ENCODE measurements at places on chromosomes 16 and 17.
A peak's percentile ranks its signal among the peaks of the same experiment; 100 is the strongest.

- no peak for DNase-seq
Observed at GRCh38 chr16:64017796-64018195, 1104.1 kb downstream of the CDH11 start.

DNA sequence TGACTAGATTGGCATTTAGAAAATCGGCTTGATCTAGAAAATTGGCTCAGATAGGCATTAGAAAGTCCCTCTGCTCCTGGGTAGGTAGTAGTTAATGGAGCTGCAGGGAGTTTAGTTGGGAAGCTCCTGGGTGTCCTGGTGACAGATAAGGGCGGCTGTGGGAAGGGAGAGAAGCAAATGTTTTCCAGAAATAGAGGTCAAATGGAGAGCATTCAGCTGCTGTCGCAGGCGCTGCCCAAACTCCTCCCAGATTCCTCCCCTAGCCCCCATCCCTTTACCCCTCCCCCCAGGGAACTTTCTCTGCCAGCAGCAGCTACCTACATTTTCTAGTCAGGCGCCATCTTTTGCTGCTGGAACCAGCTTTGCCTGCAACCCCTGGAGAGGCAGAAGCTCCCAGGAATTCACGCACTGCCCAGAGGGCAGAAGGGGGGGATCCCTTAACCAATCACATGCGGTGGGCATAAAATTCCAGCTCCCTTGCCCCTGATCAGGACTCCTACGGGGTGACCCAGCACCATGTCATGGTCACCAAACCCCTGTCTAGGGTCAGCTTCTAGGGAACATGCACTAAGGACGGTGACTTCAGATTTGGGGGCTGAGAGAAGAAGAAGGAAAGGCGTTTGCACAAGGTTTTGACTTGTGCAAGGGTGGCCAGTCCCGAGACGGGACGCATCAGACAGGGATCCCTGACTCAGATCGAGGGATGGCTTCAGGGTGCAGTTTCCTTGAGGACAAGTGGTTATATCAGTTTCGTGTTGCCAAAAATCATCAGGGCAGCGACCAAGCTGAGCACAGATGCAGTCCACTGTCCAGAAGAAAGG lies 43.8 kb downstream of the SOCS1 start:
- no peak for DNase-seq

DNA sequence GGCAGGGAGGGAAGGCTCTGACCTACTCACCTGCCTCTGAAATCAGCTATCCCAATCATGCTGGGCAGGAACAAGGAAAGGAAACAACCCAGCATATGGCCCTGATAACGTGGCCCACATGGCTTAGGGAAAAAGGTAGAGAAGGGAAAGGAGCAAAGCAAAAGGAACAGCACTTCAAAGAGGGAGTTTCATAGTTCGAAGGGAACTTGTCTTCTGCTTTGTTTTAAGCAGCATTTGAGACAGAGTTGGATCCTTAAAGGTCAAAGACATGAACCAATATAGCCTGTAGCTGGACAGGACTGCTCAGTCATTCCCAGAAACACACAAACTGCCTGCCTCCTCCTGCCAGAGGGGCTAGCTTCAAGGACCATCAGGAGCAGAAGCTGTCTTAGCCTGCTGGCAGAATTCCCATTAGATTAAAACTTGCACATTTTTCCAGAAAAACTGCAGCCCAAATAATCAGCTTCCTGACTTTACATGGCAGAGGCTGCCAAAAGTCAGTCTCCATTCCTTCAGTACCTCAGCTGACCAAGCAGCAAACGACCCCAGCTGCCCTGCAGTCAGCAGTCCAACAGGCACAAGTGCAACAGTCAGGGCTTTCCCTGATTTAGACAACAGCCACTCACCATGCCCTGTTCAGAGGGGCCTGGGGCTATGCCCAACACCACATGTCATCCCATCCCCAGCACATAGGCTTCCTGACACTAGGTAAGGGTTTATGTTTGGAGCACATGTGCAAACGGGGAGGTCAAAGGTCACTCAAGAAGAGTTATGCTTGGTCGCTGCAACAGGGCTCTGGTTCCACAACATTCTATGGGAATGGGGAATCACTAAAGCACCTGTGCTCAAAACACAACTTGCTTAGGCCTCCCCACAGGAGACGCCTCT lies 32.5 kb downstream of the RANBP10 start:
- no peak for DNase-seq

DNA sequence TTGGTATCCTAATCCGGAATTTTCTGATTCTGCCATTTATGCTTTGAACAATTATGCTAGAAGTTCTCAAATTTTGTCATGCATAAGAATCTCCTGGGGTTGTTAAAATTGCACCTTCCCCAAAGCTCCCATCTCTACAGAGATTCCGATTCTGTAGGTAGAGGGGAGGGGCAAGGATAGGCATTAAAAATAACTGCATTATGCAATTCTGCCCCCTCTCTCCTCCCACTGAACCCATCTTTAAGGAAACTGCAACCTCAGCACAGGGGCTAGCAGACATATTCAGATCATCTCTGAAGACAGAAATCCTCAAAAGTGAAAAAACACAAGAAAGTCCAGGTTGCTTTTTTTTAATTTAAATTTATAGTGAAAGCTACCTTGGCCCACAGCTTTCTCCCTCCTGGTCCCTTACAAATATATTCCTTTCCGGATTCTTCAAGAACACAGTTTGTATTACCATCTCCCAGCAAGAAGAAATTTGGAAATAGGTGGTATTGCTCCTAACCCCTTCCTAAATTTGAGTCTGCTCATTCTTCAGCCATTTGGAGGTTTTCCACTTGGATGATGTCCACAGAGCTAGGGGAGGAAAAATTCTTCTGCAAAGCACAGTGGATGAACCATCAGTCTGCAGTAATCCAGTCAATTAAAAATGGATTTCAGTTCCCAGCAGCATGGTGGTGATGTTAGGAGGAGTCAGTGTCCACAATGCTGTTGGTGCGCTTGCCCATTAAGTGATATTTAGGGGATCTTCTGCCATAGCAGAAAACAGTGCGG lies 67.7 kb downstream of the RBFOX1 start:
- DNase-seq: no peak

DNA sequence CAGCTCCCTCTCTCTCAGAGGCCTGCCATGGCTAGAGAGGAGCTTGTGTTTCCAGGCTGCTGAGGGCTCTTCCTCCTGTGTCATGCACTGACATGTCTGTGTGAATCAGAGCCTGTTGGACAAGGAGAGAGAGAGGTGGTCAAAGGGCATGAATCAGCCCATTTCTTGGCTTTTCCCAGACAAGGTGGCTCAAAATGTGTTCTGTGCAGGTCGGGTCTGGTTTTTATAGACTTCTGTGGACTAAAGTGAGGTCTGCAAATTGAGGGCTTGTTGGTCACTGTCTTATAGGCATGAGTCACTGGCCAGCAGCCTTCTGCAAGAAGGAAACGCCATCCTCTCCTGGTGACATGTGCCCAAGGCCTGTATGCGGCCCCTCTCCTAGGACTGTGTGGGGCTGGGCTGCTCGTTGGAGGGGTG lies 97.9 kb downstream of the FOXL1 start:
- DNase-seq: peak; percentile 49

- DNase-seq: no peak
Observed at GRCh38 chr17:63224644-63225043, 221.5 kb downstream of the CYB561 start.

- no peak for DNase-seq
Observed at GRCh38 chr17:48471817-48472410, 41.9 kb upstream of the SKAP1 start.

DNA sequence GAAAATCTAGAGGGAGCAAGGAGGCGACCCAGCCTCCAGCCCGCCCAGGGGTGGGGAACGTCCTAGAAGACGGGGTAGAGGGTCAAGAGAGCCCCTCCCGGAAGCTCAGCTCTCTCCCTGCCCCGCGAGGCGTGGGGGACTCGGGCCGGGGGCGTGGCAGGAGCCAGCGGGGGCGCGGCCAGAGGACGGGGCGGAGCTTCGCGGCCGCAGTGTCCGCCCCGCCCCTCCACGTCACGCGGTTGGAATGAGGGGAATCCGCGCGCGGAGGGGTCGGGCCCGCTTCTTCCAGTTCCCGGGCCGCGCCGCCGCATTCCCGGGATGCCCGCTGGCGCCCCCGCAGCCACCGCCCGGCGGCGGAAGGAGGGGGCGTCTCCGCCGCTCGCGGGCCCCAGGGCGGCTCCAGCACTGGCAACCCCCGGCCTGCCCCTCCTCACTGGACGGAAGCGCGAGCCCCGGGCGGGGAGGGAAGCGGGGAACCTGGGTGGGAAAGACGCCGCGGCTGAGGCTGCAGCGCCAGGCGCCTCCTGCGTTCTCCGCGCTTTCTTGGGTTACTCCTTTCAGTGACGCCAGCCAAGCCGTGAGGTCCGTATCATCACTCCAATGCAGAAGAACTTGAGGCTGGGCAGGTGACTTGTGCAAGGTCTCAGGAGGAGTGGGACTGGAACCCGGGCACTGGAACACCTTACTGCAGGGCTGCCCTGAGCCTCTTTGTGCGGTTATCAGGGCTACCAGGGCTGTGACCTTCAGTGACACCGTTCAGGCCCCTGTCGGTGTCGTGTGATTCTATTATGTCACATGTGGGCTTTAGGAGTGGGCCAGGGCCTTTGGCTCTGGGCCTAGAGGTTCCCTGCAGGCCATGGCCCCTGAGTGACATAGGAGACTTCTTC lies 4.3 kb downstream of the MYO1C start:
- DNase-seq: peak; percentile 79

DNA sequence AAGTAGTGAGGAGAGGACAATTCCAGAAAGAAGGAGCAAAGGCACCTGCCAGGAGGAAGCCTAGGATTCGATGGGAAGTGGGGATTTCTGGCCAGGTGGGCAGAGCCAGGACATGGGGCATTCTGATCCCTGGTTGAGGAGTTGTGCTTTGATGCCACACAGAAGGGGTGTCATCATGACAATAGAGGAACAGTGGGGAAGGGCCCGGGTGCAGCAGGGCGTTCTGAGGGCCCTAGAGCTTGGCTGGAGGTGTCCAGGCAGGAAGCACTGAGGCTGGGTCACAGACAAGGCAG lies 4.3 kb downstream of the EVPLL start:
- no peak for DNase-seq

GRCh38 chr16:22677024-22677830 lies 136.7 kb upstream of the HS3ST2 start:
- no peak for DNase-seq

GRCh38 chr17:31416503-31416923 lies 25.0 kb downstream of the RAB11FIP4 start:
- DNase-seq: no peak

DNA sequence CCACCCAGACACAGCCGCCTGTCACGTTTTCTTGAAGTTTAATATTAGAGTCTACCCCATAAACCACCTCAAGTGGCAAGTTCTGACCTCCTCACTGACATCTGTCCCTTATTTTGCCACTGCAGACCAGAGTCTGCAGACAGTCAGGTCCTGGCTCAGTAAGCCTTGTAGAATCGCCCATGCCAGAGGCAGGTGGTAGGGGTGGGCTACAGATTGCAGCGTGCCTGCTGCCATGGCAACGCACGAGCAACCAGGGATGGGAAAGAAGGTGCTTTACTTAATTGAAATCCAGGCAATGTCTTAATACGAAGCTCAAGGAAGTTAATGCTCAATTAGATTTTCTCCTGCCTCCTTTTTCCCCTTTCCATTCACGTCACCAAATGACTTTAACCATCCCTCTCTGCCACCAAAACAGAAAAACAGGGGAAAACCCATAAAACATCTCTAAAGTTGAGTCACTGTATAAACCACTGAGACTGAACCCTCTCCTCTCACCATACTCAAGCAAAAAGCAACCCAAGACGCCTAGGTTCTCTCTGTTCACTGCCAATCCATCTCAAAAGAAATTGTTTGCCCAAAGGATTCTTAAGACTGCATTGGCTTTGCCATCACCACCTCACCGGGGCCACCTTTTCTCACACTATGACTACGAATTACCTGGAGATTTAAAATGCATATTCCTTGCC lies 228.8 kb downstream of the SLC39A11 start:
- DNase-seq: no peak

- no peak for DNase-seq
Observed at GRCh38 chr17:56505154-56505756, 88.2 kb upstream of the NOG start.

DNA sequence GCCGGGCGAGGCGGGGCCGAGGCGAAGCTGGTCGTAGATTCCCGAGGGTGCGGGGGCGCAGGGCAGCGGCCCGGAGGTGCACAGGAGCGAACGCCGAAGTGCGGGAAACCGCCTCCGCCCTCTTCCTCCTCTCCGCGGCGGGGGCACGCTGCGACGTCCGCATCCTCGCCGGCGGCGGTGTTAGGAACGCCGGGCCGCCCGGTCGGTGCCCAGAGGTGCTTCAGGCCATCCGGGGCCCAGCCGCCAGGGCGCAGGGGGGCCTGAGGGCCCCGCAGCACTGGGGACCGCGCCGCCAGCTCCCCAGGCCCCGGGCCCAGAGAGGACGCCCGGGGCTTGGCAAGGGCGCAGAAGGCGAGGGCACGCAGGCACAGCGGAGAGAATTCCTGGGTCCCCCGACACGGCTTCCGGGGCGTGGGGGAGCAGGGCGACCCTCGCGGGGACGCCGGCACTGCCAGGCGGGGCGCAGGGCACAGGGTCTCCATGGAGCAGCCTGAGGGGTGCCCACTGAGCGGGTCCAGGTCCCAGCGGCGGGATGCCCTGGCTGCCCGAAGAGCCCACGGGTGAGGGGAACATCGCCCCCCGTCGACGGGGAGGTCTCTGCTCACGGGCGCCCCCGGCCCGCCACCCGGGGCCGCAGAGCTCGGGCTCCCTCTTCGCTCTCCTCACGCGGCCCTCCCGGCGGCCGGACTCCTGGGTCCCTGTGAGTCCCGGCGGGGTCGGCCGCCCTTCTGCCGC lies 576 bp downstream of the EPOP start:
- DNase-seq: no peak

DNA sequence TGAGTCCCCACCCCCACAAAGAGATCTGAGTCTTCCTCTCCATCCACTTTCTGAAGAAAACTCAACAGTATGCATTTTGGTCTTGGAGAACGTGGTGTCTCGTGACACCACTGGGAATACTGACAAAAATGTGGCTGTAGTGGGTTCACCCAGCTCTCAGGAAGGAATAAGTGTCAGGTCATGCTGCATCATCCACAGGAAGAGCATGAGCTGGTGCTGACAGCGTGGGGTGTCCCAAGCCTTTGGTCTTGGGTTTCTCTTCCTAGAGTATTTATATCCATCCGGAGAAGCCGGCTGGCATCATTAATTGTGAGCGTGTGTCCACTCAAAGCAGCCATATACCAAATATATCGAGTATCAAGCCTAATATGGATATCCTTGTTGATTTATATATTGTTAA lies 55.9 kb downstream of the C17orf67 start:
- peak; percentile 35 for DNase-seq

GRCh38 chr16:30533748-30534367 lies 800 bp downstream of the ZNF747 start:
- no peak for DNase-seq

GRCh38 chr17:76594690-76595089 lies 9.0 kb upstream of the ST6GALNAC2 start:
- DNase-seq: no peak

DNA sequence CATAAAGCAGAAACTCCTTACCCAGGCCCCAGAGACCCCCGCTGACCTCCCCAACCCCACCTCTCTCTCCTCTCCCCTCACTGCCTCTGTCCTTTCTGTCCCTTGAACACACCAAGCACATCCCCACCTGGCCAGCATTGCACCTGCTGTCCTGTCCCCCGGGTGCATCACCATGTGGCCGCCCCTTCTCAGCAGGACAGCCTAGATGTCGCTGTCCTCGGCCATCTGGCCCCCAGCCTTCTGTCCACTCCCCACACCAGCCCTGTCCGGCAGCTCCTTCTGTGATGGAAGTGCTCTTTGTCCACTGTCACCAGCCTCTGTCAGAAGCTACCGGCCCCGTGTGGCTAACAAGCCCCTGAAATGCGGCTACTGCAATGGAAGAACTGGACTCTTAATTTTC lies 12.3 kb upstream of the MPRIP start:
- no peak for DNase-seq

GRCh38 chr17:28346746-28347246 lies 10.5 kb downstream of the POLDIP2 start:
- no peak for DNase-seq

- no peak for DNase-seq
Observed at GRCh38 chr17:37787055-37787757, 42.3 kb upstream of the HNF1B start.

Measured in GM04504 (cell line).